ENCODE measurements at places on chromosomes 1 and 21. TPM values are rescaled to one million over a fixed set of nuclear protein-coding genes. Genes with fewer than 3 reads are reported as not detected.

DNA sequence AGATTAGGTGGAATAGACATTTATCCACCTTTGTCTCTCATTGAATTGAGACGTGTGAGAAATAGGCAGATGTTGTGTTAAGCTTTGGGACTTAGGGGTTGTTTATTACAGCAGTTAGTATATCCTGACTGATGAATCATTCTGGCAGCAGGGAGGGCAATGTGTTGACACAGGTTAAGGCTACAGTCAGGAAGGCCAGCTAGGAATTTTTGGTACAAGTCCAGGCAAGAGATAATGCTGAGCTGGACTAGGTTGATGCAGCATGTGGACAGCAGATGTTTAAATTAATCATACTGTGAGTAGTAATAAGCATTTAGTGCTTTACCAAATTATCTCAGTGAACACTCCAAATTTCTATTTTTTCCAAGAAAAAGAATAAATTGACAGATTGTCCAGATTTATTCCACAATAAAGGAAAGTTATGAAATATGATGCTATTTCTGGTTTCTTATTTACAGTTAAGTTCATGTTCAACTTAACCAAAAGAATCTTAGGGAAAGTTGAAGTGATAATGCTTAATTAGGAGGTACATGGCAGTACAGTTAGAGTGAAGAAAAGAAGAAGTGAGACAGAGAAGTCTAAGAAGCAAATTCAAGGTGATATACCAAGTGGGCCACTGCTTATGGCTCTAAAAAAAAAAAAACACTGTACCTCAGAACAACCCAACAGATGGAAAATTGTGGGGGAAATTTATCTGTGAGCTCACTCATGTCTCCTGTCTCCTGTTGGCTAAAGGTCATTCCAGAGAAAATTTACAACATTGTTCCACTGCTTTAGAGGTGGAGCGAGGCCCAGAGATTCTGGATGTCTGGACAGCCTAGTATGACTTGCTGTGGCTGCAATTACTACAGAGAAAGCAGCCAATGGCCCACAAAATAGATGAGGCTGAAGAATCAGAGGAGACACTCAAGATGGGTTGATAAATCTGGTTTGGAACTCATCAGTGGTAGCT lies 102.7 kb upstream of the C21orf91 start:
- DNase-seq = no peak

The SERTAD4 gene
- total RNA-seq = not detected

DNA sequence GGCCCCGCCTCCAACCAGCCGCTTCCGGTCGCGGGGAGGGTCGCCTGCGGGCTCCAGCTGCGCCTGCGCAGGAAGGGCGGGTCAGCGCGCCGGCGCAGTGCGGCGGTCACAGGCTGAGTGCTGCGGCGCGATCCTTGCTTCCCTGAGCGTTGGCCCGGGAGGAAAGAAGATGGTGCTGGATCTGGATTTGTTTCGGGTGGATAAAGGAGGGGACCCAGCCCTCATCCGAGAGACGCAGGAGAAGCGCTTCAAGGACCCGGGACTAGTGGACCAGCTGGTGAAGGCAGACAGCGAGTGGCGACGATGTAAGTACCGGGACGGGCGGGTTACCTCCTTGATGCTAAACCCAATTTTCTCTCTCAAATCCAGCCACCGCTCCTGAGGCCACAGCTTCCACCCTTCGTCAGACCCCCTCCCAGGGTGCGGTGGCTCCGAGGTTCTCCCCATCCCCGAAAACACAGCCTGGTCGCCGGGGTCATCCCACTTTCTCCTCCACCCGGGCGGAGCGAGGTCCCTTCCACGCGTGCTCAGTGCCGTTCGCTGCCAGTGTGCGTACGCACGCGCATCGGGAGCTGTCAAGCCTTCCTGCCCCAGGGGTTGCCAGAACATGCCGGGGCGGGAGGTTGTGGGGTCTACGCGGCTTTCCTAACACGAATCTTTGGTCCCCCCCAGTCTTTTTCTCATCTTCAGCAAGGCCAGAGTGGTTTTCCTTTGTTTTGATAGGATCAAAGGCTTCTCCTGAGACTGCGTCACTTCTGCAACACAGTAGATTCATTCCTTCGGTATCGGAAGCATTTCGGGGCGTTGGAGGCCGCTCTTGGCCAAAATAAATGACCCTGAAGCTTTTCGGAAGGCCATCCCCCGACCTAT lies at the start of gene SARS1:
Gene SARS1, plus strand, starts transcription at position 95 of the 870 bp plus-strand sequence. Its CDS starts 75 bp downstream, at position 170.
- peak; percentile 89 for DNase-seq

The GJA8 gene
- not detected for total RNA-seq

The ZBTB37 gene
- 11.2 TPM for total RNA-seq

DNA sequence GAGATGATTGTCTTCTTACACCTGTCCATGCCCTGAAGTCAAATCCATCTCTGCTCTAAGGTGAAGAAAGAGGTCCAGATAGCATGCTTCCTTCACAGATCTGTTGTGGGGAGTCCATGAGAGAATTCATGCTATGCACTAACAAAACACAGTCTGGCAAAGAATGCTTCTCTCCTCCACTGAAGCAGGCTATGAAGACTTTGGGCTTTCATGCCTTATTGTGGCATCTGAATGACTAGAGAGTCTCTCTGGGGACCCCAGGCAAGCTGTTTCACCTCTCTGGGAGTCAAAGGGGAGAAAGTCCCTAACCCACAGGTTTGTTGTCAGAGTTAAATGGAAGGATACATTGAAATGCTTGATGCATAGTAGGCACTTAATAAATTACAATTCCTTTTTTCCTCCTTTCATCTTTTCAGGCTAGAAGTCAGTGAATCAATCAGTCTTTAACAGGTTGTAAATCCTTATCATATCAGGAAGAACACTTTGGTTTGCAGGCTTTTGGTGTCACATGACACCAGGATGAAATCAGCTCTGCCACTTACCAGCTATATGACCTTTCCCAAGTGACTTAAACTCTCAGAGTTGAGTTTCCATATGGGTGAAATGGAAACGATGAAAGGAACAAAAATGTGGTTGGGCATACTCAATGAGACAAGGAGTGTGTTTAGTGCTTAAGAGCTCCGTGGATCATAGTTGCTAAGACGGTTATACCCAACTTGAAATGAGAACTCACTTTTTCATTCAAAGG lies 200.1 kb upstream of the DAB1 start:
- no peak for DNase-seq

The SLAMF1 gene
- 48.5 TPM for total RNA-seq

DNA sequence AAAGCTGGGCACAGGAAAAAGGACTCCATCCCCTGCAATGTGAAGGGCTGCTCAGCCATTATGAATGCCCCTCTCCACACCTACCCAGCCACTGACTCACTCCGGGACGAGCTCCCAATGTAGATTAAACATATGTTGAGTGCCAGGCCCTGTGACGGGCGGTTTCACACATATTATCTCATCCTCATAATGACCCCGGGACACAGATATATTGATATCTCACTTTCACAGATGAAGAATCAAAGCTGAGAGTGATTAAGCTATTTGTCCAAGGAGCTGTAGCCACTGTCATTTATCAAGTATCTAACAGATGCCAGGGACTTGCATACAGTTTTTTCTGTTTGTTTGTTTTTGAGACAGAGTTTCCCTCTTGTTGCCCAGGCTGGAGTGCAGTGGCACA lies 35.0 kb upstream of the SLC30A1 start:
- no peak for DNase-seq

DNA sequence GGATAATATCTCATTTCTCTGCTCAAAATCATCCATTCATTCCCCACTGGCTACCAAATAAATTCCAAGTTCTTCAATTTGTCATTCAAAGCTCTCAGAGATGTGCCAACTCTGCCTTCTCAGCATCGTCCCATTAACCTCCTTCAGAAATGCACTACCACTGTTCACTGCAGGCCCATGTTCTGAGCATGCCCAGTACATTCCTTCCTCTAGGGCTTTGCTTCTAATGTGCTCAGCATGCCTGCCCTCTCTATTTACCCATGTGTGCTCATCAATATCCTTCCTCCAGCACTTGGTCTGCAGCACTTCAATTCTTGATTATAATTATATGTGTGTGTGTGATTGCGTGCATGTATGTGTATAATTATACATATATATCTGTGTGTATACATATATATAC lies 36.1 kb upstream of the RGS8 start:
- DNase-seq = no peak

GRCh38 chr1:19507516-19507915 lies 22.2 kb upstream of the CAPZB start:
- DNase-seq = no peak

DNA sequence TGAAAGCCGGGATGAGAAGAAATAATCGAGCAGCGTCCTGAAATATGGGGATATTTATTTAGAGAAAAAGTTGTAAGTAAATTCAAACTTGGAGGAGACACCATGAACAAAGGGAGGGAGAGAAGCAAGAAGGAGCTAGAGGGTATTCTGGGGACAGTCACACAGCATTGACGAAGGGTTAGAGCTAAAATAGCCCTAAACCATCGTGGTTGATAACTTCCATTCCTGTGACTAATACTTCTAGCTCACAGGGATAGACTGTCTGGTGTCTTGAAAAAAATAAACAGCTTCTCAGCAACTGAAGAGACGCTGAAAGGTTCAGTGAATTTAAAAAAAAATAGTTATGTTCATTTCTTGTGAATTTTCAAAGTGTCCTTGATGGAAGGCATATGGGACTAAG lies 86.7 kb downstream of the LRRC53 start:
- no peak for DNase-seq

DNA sequence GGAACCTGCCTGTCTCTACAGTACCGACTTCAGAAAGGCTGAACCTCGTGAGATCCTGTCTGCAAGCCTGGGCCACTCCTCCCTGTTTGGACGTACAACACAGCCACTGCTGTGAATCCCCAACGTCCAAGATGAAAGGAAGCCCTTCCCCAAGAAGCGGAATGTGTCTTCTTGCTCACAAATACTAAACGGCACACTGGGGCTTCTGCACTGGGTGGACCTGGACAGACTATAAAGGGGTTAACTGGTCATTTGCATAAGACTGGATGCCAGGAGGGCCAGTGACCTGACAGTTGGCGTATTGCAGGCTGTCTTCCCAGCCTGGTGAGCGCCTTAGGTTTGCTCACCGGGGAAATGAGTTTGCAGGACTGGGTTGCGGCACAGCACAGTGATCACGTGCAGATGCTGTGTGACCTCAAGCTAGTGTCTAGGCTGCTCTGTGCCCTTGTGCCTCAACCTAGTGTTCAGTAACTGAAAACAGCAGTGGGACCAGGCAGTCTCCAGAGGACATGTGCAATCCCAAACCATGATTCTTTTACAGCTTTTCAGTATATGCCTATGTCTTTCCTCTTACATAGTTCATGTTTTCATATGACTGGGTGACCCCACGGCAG lies 19.5 kb upstream of the AJAP1 start:
- DNase-seq = no peak

DNA sequence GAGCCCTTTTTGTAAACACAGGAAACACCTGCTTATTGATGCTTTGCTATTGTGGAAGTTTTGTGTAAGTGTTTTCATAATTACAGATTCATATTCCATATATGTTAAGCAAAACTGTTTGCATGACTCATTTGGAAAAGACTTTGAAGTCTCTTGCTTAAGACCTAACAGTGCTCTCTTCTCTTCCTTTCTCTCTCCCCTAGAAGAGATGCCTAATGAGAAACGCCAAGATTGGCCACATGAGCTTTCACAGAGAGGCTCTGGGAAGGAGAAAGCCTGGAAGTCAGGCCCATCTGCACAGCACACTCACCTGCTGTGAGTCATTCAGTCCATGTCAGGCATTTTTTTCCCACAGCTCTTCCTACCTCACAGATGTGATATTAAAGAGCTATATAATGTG lies 101.6 kb upstream of the PALMD start:
- DNase-seq = no peak

DNA sequence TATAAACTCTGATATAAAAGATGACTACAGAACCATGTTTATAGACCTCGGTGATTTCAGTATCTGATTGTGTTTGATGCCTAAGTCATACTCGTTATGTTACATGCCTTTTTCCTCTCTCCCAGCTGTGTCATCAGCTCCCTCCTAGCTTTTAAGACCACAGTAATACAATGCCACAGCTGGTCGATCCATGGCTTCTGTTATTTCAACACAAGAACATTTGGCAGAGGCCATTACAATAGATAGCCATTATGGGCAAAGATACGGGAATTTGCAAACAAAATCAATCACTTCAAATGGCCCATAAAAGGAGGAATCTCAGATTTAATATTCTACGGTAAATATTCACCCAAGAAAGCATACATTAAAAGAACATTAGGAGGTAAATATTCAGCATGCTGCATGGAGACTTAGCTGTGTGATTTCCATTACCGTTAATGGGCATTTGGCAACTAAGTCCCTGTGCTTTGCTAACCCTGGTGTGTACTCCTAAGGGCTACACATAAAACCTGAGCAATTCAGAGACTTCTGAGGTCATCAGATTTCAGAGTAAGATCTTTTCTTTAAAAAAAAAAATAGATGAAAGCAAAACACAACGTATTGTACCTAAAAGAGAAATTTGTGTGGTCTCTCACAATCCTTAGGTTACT lies 153.4 kb downstream of the PIGK start:
- no peak for DNase-seq

GRCh38 chr1:94275083-94275482 lies 37.7 kb upstream of the ARHGAP29 start:
- DNase-seq = no peak

- no peak for DNase-seq
These were observed 6.2 kb downstream of the CPLANE2 start for GRCh38 chr1:16230744-16231143.

- DNase-seq = no peak
These were observed 102.9 kb downstream of the PTPN14 start for GRCh38 chr1:214448536-214448935.

- no peak for DNase-seq
These were observed 1066.7 kb downstream of the TTLL7 start for GRCh38 chr1:82932207-82932606.
